ENCODE measurements at places on chromosomes 2 and 18.

- DNase-seq = no peak
Measured at GRCh38 chr2:224951723-224952481, 90.4 kb downstream of the DOCK10 start.

DNA sequence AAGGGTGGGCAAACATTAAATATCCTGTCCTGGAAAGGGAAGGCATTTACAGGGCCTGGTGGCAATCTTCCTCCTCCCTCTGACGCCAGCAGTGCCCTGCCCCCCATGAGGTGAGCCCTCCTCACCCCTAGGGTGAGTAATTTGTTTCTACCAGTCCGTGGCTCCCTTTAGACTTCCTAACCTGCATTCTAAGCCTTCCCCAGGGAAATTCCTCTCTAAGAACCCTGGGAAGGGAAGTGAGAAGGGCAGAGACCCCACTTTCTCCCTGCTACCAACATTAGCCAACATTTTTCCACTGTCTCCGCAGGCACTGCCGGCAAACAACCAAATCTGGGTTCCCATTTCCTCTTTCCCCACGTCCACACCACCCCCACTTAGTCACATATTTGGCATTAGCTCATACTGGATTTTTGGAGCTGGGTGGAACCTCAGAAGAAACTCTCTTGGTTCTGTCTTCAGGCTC is 69.3 kb downstream of the NRP2 start:
- no peak for DNase-seq

DNA sequence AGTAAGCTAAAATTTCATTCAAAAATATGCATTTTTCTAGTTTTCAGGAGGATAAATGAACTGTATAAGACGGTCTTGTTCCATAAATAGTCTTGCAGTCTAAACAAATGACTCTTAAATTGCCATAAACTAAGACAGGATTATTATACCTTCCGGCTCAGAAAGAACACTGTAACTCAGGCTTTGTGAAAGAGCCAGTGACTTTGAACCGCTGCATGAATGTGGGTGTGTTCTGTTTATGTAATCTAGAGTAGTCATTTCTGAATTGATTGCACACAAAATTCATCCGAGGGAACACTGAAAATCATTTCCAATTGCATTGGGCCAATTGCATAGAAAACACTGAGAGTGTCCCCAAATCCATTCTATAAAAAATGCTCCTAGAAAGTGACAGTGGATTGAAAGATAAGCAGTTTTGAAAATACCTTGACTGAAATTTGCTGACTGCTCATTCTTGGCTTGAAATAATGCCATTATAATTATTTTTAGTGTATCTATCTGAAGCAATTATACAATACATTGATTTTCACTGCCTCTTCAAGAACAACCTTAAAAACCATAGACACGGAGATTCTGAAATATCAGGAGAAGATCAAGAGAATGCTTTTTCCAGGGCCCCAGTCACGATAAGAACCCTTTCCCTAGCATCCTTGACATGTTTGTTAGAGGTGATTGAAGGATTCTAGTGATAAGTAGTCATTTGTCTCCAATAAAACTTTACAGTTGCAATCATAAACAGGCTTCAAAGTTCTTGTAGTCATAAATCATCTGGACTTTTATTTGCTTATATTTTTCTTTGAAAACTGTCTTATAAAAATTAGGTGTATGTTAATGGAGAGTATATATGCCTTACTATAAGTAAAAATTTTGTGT is 55.4 kb downstream of the CNTNAP5 start:
- no peak for DNase-seq

GRCh38 chr2:133515271-133515670 is 53.0 kb downstream of the NCKAP5 start:
- DNase-seq = no peak

DNA sequence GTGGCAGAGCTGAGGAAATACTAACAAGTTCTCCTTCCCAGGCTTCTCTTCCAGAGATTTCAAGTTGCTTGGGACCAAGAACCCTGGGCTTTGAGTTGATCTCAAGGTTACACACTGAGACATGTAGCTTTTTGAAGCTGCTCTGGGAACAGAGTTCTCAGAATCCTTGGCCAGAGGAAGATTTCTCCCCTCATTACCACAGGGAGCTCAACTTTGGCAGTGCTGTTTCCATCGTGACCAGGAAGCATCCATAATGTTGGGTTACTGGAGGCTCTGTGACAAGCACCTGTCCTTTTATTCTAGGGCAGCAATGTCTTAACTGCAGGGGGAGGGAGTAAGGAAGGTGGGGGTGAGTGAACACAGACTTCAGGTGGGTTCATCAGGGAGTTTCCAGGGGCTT is 41.5 kb upstream of the CHRNA1 start:
- DNase-seq = no peak

GRCh38 chr18:48072428-48073204 is 142.2 kb upstream of the SMAD2 start:
- no peak for DNase-seq

GRCh38 chr2:170394641-170395387 is 216.9 kb downstream of the MYO3B start:
- peak; percentile 19 for DNase-seq

DNA sequence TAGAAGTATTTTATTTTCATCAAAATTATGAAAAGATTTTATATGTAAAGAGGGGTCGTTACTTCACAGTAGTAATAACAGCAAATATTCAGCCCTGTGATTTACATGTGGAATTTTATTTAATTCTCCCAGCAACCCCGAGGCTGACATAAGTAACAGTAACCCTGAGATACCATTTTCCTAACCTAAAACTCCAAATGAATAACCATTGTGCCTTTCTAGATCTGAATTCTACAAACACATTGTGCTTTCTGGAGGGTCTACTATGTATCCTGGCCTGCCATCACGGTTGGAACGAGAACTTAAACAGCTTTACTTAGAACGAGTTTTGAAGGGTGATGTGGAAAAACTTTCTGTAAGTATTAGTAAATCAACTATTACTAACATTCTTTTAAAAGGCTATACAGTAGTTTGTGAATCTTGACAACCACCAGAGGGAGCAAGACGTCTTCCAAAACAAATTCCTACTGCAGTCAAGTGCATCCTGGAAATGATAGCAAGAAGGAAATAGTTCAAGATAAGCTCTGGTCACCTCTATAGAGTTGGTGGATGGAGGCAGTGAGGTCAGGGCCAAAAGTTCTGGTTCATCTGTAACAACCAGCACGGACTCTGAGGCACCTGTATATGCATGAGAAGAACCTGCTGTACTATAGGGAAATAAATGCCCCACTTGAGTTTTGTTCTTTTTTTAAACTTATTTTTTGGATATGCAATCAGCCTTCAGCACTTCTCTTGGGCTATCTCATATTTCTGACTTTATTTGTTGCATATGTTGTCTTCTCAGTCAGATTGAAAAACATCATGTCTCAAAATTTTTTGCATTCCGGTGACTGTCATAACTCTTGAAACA is 37.4 kb downstream of the ACTR2 start:
- peak; percentile 80 for DNase-seq

DNA sequence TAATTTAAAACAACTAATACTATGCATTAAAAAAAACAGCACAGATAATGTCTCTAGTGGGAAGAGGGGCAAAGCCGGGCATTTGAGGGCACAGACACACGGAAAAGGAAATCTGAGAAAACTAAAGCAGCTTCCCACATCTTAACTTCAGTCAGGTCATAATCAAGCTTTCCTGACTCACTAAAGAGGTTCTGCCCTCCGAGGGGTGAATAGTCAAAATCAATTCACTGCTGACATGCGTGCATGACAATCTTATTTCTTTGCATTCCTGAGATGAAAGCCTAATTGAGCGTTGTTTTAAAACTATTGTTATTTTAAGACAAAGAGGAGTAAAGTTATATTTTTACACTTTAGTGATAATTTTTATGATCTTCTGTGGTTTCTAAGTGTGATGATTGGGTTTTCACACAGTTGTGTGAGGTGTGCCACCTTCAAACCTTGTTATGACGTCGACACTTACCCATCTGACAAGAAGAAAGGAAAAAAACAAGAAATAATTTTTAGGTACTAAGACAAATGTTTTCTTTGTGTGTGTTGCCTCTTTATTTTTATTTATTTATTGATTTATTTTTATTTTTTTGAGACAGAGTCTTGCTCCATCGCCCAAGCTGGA is 90.9 kb downstream of the GATA6 start:
- DNase-seq = no peak

- no peak for DNase-seq
Measured at GRCh38 chr2:68293024-68293423, 26.7 kb downstream of the CNRIP1 start.

- DNase-seq = no peak
Measured at GRCh38 chr2:170744248-170745002, 25.8 kb upstream of the ERICH2 start.

- no peak for DNase-seq
Measured at GRCh38 chr2:240393831-240394410, 41.5 kb upstream of the GPC1 start.

DNA sequence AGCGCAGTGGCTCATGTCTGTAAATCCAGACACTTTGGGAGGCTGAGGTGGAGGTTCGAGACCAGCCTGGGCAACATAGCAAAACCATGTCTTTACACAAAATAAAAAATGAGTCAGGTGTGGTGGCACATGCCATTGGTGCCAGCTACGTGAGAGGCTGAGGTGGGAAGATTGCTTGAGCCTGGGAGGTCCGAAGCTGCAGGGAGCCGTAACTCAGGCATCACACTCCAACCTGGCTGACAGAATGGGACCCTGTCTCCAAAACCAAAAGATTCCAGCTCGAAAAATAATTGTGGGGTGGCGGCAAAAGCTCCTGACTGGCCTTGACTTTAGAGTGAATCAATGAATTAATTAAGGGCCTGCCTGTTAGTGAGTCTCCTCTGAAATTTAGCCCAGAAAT is 1.2 kb upstream of the ALPP start:
- DNase-seq = no peak

- no peak for DNase-seq
Measured at GRCh38 chr18:68448736-68449135, 266.2 kb downstream of the TMX3 start.

GRCh38 chr2:215098875-215099274 is 39.6 kb downstream of the ABCA12 start:
- no peak for DNase-seq

DNA sequence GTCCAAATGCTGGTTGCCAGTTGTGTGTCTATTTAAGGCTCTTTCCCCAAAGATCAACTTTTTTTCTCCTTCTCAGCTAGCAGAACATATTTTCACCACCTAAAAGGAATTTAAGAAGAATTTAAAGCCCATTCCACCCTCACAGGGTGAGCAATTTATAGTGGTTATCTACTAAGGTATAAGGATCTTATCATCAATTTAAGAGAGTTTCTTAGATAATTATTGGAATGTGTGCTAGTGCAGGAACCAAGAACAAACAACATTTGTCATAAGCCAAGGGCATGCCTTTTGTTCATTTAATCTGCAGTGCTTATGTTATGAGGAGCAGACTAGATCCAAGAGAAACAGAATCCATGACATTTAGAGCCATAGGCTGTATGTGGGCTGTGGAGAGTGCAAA is 37.2 kb downstream of the NLRC4 start:
- no peak for DNase-seq

DNA sequence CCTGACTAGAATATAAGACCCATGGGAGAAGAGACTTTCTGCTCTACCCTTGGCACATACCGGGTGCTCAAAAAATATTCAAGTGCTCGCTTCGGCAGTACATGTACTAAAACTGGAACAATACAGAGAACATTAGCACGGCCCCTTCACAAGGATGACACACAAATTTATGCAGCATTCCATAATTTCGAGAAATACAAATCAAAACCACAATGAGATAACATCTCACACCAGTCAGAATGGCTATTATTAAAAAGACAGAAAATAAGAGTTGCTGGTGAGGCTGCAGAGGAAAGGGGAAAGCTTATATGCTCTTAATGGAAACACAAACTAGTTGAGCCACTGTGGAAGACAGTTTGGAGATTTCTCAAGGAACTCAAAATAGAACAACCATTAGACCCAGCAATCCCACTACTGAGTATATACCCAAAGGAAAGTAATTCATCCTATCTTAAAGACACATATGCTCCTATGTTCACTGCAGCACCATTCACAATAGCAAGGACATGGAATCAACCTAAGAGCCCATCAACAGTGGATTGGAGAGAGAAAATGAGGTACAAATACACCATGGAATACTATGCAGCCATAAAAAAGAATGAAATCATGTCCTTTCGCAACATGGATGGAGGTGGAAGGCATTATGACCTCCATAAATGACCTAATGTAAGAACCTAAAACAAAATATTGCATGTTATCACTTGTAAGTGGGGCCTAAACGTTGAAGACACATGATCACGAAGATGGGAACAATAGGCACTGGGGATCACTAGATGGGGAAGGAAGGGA is 71.6 kb upstream of the CYP1B1 start:
- no peak for DNase-seq

DNA sequence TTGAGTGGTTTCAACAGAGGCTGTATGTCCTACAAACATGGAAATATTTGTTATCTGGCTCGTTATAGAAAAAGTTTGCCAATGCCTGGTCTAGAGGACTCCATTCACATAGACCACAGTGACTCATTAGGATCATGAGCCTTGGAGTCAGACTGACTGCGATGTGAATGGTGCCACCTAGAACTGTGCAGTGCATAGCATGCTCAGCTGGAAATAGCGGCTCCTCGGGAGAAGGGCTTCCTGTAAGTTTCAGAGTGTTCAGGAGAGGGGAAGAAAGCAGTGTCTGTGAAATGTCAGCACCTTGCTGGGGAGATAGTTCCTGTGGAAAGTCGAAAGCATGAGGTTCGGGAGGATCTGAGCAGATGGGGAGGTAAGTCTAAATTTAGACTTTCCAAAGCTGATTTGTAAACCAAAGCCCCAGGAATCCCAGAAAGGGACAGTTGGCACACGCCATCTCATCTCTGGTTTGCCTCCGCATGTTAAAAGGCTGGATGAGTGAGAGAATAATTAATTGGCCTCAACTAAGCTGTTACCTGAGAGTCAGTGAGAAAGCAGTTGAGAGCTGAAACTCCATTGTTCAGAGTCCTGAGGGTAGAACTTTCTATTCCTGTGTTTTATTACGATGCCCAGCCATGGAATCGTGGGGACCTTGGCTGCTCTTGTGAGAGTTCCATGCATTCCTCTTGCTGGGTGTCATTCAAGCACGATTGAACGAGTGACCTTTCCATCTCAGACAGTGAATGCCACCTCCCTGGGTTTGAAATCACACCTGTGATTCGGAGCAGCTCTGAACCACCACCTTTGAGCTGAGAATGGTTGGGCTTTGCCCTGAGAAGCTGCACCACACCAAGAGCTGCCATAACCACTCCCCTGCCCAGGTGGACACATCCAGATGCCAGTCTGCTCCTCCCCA is 99.5 kb downstream of the MAPK4 start:
- DNase-seq = no peak

DNA sequence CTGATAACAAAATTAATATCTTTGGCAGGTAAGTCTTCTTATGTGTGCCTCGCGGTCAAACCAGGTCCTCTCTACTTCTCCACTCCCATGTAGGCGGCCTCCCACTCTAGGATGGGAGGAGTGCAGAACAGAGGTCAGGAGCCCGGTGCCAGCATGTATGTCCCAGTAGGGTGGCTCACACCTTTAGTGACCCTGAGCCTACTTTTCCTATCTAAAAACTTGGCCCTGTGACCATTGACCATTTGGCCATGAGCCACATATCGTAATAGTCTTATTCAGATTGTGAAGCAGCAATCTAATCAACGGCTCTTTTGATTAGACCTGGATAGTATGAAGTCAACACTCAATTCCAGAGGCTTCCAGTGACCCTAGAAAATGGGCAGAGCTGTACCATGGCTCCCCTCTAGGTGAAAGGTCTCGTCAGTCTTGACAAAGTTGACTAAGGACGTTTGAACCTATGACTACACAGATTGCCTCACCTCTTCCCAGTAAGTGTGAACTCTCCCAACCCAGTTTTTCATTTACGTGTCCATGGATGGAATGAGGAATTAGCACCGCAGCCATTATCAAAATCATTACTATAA is 17.1 kb upstream of the FABP1 start:
- DNase-seq = no peak

- no peak for DNase-seq
Measured at GRCh38 chr18:75618146-75618545, 190.6 kb upstream of the SMIM21 start.

All from hematopoietic multipotent progenitor cell treated with erythropoietin and hydrocortisone succinate and interleukin-3 and kit ligand, for 6 days (in vitro differentiated cells).